ENCODE measurements at places on chromosomes 3 and 15. TPM values are rescaled to one million over a fixed set of nuclear protein-coding genes. Genes with fewer than 3 reads are reported as not detected.
A peak's percentile ranks its signal among the peaks of the same experiment; 100 is the strongest.

The GHRL gene
- 383 TPM for polyA plus RNA-seq

The THPO gene
- 0.93 TPM for polyA plus RNA-seq

The MAN2A2 gene
- 2.9 TPM for polyA plus RNA-seq

- H3K27me3 ChIP-seq = peaks cover 34% of the 10 kb centered on the region
- no peaks in the 10 kb centered on the region for H3K4me1 ChIP-seq
- no peak overlapping the region for H3K4me3 ChIP-seq
- H3K36me3 ChIP-seq = no peaks in the 10 kb centered on the region
- peak; percentile 65 for DNase-seq
Observed at GRCh38 chr15:101578443-101578894, 73.7 kb downstream of the TM2D3 start.
